ENCODE measurements at places on chromosomes 2 and 18. TPM values are rescaled to one million over a fixed set of nuclear protein-coding genes. Genes with fewer than 3 reads are reported as not detected.

DNA sequence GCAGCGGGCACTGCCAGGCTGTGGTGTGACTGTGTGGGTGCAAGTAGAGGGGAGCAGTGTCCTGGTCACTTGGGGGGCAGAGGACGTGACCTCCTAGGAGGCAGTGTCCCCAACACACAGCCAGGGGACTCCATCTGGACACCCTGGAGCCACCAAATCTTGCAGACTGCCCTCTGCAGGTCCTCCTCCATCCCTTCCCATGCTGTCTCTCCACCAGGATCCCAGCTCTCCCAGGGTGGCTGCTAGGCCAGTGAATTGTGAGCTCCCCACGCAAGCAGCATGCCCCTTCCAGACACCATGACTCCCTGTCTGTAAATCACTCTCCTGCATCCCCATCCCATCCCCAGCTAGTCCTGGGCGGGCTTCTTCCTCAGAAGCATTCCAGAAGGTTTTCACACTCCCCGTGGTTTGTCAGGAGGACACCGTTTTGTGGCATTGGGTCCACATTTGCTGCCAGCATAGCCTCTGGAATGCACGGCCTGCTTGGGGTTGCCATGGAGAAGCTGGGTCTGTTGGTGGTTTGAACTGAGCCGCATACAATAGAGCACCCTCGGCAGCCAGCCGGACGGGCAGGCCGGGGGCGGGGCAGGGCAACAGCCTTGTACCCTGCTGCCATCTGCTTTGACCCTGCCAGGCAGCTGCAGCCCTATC is 210.7 kb downstream of the KLHL29 start:
- no peak for DNase-seq

- no peak for DNase-seq
Observed at GRCh38 chr2:233075141-233075965, 15.2 kb downstream of the INPP5D start.

- no peak for DNase-seq
Observed at GRCh38 chr2:156748221-156748620, 312.0 kb downstream of the GPD2 start.

DNA sequence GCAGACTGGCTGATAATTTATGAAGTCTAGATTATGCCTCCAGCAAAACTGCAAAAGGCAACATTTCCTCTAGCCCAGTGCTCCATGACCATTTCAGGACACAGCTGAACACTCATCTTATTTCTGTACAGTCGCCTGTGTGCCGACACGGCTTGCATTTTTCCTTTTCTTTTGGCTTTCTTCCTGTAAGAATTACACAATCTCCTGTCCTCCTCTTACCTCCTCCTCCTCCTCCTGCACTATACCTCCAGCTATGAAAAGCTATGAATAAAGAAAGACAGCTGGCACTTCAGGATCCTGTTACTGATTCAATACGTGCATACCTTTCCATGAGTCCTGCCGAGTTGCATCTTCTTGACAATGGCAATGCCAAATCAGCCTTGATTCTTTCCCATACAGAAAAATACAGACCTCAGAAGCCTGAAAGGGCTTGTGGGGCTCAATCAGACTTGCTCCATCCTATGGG is 32.2 kb upstream of the TRIB2 start:
- DNase-seq, result no peak

DNA sequence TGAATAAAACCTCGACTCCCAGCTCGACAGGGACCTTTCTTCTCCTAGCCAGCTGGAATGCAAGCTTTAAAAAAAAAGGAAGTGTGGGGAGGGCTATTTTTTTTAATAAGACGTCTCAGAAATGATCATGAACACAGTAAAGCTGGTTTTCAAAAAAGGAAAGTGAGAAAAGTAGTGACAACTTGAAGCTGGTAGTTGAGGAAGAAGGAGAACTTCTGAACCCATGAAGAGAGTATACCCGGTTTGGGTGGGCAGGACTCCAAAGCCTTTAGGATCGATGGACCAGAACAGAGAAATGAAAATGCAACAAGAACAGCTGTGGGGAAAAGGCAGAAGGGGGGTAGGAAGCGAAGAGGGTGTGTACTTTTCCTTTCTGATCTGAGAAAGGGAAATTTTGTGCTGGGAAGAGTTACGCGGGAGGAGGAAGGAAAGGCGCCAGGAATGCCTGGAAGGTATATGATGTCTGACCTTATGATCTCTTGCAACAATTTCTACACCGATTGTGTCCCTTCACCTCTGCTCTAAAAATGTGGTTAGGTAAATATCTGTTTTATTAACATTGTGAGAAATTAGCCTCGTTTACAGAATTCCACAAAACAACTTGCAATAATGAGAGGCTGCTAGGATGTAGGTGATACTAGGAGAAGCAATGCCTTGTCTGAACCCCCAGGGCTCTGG is 22.6 kb upstream of the CYP1B1 start:
- DNase-seq, result no peak

DNA sequence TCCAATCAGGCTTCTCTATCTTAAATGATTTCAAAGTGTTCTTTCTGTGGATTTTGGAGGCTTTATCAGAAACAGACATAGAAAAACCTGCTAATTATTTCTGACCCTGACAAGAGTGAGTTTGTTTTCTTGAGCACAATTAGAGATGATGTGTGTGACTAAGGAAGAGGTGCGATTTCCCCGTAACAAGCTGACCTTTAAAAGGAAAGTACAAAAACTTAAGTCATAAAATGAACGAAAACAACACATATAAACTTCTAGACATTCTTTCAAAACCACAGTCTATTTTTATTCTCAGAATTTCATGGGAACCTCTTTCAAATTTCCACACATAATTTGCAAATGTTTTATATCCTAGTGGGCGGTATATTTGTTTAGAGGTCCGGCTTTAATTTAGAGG is 604.8 kb downstream of the CPS1 start:
- DNase-seq, result no peak

The G6PC2 gene
- polyA plus RNA-seq, result not detected

The SCN1A gene
- polyA plus RNA-seq, result not detected
